Activated CD4-positive, alpha-beta T cell treated with anti-CD3 and anti-CD28 coated beads for 1 hour (primary cell): ENCODE measurements at places on chromosomes 12 and 14.

- no peak for DNase-seq
Observed at GRCh38 chr12:64707362-64707761, 51.8 kb downstream of the GNS start.

- DNase-seq, result no peak
Observed at GRCh38 chr12:110012137-110012536, 12.9 kb downstream of the ANKRD13A start.

DNA sequence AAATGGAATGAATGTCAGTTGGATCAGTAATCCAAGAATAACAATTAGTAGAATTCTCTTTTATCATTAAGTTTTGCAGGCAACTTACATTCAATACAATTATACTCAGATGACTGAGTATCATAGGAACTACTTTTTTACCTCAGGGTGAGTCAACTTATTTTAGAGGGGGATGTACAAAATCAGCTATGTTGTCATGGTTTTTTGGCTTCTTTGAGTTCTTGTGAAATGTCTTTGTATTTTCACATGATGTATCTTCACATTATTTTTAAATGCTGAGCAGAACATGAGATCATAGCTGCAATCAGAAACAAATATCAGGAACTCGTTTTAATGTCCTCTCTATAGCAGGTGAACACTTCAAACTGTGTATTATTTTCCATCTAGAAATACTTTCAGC is 65.3 kb upstream of the PTPRR start:
- no peak for DNase-seq

DNA sequence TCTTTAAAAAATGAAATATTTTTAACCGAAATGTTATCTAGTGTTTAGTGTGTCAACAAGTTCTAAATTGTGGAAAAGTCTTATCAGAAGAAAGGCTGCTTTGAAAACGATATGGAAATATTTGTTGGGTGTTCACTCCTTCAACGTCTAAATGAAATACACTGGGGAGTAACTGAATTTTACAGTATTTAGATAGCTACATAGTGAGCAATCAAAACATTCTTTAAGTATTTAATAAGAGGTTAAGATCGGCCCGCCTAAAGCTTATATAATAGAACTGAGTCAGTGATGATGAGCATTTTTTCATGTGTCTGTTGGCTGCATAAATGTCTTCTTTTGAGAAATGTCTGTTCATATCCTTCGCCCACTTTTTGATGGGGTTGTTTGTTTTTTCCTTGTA is 228.3 kb downstream of the RAD51B start:
- no peak for DNase-seq

DNA sequence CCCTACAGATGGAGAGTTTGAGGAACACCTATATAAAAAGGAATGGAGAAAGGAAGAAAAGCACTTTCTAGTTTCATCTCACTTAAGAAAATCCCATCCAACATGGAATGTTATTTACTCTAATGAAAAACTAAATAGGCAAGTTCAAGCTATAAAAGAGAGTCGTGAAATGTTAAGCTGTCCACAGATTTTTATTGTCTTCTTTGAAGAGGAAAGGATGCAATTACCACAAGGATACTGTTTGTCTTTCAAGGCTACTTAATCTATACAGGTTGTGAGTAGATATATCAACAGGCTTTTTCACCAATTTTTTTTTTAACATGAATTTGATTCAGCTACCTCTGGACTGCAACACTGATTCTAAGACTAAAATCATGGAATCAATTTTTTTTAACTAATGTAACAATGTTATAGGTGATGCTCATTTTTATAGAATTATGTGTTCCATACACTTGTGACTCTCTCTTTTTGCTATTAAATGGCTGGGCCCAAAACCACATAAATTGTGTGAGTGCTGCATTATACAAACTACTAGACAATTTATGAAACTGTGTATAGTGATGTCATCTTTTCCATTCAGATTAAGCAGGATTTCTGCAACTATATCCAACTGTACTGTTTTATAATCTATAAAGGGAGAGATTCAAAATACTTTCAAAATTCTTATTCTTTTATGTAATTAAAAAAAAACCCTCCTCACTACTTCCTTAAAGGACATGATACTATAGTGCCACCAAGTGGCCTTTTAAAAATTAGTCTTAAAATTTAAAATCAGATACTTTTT is 26.8 kb upstream of the BMAL2 start:
- DNase-seq, result no peak

- DNase-seq, result peak; percentile 12
Observed at GRCh38 chr14:105859717-105860614, 333.6 kb downstream of the TMEM121 start.

- no peak for DNase-seq
Observed at GRCh38 chr12:81176796-81177195, 98.9 kb downstream of the ACSS3 start.

DNA sequence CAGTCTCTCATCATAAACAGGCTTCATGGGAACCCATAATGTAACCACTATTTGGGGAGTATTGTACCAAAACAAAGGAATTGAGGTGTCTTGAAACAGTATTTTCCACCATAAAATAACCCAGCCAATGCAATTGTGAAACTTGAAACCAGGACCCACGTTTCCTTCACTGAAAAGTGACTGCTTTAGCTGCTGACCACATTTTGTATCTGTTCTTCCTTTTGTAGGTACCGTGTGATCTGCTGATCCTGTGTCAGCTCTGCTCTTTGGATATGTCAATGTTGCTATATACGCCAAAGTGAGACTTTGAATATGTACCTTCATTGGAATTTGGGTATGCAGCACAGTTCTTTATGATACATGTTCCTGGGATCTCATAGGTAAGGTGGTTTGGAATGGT is 95.1 kb upstream of the CNTN1 start:
- no peak for DNase-seq

- no peak for DNase-seq
Observed at GRCh38 chr12:122159882-122160281, 14.1 kb downstream of the IL31 start.

- peak; percentile 33 for DNase-seq
Observed at GRCh38 chr12:104485651-104486362, 29.1 kb downstream of the CHST11 start.

- DNase-seq, result no peak
Observed at GRCh38 chr12:127008755-127009403, 1258.1 kb upstream of the TMEM132C start.
